Mammary epithelial cell (primary cell): ENCODE measurements at places on chromosomes 16 and 17. TPM values are rescaled to one million over a fixed set of nuclear protein-coding genes. Genes with fewer than 3 reads are reported as not detected.

Gene TMC8
- 0.07 TPM in 1 of 2 replicates, not detected in the other for total RNA-seq

GRCh38 chr17:42832213-42832933 is 824 bp upstream of the PSME3 start:
- DNase-seq, result no peak

Gene SULT1A4
- total RNA-seq, result 1.9 TPM in 1 of 2 replicates, not detected in the other

GRCh38 chr17:10447026-10447931 is 22.1 kb downstream of the MYH4 start:
- no peak for DNase-seq

- DNase-seq, result no peak
Measured at GRCh38 chr16:53556521-53556920, 53.5 kb upstream of the AKTIP start.

Gene TM4SF5
- total RNA-seq, result not detected

Gene ABCA9
- 1.8 TPM for total RNA-seq

DNA sequence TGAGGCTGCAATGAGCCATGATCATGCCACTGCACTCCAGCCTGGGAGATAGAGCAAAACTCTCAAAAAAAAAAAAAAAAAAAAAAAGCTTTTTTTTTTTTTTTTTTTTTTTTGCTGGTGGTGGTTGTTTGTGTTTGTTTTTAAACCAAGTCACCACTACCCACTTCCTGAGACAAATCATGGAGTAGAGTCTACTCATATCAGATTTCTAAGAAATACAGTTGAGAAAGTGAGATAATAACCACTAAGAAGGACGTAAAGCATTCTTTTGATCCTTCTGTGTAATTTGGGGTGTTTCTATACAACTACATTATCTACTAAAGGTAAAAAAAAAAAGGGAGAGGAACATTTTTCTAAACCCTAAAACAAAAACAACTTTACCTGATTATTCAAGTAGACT is 38.0 kb downstream of the AXIN2 start:
- no peak for DNase-seq

DNA sequence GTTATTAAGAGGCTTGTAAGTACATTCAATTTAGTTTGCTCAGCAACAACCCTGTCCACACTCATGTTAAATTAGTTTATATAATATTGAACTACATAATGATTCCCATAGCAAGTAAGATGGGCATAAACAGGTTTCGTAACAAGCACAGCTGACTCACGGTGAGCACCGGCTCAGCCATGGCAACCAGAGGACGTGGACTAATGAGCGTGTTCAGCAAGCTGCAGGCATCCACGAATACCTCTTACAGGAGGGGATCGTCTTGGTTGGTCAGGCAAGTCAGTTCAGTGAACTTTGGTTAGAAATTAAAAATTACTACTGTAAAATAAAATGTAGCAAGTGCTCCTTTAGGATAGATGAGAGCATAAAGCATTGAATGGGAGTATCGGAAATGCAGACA is 58.4 kb downstream of the ELAC2 start:
- DNase-seq, result no peak

GRCh38 chr17:19987897-19988296 is 10.3 kb upstream of the AKAP10 start:
- no peak for DNase-seq
